Activated CD4-positive, alpha-beta T cell treated with anti-CD3 and anti-CD28 coated beads for 36 hours (primary cell): ENCODE measurements at places on chromosomes 3 and 15. TPM values are rescaled to one million over a fixed set of nuclear protein-coding genes. Genes with fewer than 3 reads are reported as not detected.
A peak's percentile ranks its signal among the peaks of the same experiment; 100 is the strongest.

Gene RBM5
- 131 TPM for total RNA-seq

Gene CHL1
- not detected for total RNA-seq

Gene PARP9
- total RNA-seq = 39.9 TPM

Gene AADAC
- not detected for total RNA-seq

- H3K36me3 ChIP-seq = peaks cover 27% of the 10 kb centered on the region
- DNase-seq = no peak
- H3K4me1 ChIP-seq = no peaks in the 10 kb centered on the region
- no peaks in the 10 kb centered on the region for H3K27me3 ChIP-seq
- no peak overlapping the region for H3K4me3 ChIP-seq
Observed at GRCh38 chr3:106466881-106467280, 598.1 kb upstream of the CBLB start.

DNA sequence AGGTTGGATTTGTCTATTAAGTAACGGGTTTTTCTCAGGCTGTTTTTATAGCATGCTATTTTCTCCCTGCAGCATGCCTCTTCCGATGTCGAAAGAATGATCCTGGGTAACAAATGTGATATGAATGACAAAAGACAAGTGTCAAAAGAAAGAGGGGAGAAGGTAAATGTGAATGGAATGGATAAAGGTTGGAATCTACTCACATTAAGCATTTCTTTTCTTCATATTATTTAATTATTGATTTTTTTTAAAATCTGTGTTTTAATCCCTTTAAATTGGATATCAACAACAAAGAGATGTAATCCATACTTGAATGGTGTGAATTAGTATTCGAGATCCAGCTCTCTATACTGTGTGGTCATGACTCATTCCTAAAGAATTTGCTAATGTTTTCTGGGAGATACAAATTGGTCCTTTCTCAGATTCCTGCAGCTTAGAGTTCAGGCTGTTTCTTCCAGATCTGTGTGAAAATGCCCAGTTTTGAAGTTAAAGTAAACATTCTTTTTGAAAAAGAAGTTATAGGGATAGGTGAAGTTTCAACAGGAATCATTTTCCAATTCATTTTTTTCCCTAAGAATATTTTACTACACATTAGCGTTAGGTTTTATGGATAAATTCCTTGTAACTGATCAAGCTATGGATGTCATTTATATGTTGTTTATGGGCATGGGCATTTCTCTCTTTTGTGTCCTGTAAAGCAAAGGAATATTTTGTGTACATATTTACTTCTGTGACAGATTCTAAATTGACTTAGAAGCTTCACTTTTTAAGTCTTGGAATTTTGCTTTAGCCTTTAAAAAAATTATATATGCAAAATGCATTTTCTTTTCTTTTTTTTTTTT, 20.8 kb upstream of the APH1B start:
- H3K27me3 ChIP-seq = no peaks in the 10 kb centered on the region
- peaks cover 27% of the 10 kb centered on the region for H3K4me1 ChIP-seq
- H3K4me3 ChIP-seq = no peak overlapping the region
- no peak overlapping the region for H3K27ac ChIP-seq

GRCh38 chr3:152301745-152302181, 33.0 kb downstream of the MBNL1 start:
- no peak for DNase-seq
- peak overlapping the region; percentile 85 for H3K27ac ChIP-seq
- peaks cover 45% of the 10 kb centered on the region for H3K36me3 ChIP-seq
- no peaks in the 10 kb centered on the region for H3K27me3 ChIP-seq
- peak overlapping the region; percentile 48 for H3K4me3 ChIP-seq
- H3K4me1 ChIP-seq = peaks cover 84% of the 10 kb centered on the region

- no peaks in the 10 kb centered on the region for H3K36me3 ChIP-seq
- H3K4me1 ChIP-seq = no peaks in the 10 kb centered on the region
- H3K27ac ChIP-seq = no peak overlapping the region
- no peak overlapping the region for H3K4me3 ChIP-seq
- DNase-seq = no peak
Observed at GRCh38 chr15:98226578-98226977, 266.1 kb downstream of the ARRDC4 start.

GRCh38 chr3:53161820-53162671, 1.0 kb downstream of the PRKCD start:
- H3K27ac ChIP-seq = peak overlapping the region; percentile 83
- peaks cover 19% of the 10 kb centered on the region for H3K4me1 ChIP-seq
- H3K27me3 ChIP-seq = peaks cover 7% of the 10 kb centered on the region
- H3K4me3 ChIP-seq = peak overlapping the region; percentile 75

GRCh38 chr15:81321667-81322066, 2.3 kb downstream of the STARD5 start:
- no peaks in the 10 kb centered on the region for H3K27me3 ChIP-seq
- peaks cover 25% of the 10 kb centered on the region for H3K36me3 ChIP-seq
- H3K27ac ChIP-seq = no peak overlapping the region
- H3K4me1 ChIP-seq = peaks cover 27% of the 10 kb centered on the region
